Motor neuron (in vitro differentiated cells): ENCODE measurements at places on chromosomes 3 and 15. TPM values are rescaled to one million over a fixed set of nuclear protein-coding genes. Genes with fewer than 3 reads are reported as not detected.

The ITIH1 gene
- 0.71 TPM in 1 of 2 replicates, not detected in the other for total RNA-seq

The CAMK2N2 gene
- 14.4 and 16.2 TPM in 2 replicates for total RNA-seq

The B3GNT5 gene
- 2.0 and 3.1 TPM in 2 replicates for total RNA-seq

DNA sequence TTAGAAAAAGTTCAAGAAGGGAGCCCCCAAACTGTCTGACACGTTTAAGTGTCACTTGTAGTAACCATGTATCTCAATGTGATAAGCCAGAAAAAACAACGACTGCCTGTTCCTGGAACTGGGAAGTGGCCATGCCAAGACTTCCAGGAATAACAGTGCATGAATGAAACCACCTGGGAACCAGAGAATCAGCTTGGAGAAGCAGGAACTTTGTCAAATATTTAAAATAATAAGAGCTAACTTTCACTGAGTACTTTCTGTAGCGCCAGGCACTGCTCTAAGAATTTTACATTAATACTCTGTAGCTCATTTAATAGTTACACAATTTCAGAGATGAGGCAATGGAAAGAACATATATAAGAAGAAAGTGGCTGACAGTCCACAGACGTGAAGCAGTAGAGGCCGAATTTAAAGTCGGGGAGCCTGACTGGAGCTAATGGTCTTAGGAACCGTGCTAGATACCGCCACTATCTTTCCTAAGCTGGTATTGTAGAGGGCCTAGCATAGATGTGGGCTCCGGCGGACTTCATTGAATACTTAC, 876 bp downstream of the PLSCR1 start:
- ATAC-seq: peak; percentile 1

DNA sequence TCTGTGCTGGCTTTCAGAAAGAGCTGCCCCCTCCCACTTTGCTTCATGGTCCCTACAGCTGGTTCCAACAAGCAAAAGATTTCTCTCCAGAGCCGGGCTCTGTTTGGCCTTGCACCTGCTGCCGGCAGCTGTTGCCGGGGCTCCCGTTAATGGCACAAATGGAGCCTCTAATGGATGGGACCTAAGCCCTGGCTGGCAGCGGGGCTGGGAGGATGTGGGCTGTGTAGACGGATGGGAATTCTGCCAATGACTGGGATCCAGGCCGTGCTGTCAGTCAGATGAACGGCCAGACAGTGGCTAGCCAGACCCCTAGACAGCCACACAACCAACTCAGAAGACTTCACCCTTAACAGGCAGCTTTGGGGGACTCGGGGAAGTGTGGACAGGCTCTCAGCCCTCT, 88.0 kb downstream of the RPLP1 start:
- peak; percentile 30 for ATAC-seq

- ATAC-seq: peak; percentile 74
These were observed 84.6 kb downstream of the MESD start for GRCh38 chr15:80904998-80905397.

DNA sequence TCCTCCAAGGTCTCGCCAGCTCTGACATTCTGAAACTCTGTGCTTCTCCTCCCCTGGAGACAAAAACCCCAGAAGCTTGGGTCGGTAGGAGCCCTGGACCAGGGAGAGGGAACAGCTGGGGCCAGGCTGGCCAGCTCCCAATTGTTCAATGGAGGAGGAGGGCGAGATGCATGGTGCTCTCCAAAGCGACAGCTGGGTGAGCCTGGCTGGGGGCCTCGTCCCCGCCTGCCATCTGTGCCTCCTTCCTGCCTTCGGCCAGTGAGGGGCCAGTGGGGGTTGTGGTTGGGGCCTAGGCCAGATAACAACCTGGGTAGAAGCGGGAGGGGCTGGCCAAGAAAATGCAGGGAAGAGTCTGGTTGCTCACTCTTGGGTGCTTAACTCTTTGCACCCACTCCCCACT, 79.4 kb downstream of the CORO2B start:
- peak; percentile 53 for ATAC-seq

DNA sequence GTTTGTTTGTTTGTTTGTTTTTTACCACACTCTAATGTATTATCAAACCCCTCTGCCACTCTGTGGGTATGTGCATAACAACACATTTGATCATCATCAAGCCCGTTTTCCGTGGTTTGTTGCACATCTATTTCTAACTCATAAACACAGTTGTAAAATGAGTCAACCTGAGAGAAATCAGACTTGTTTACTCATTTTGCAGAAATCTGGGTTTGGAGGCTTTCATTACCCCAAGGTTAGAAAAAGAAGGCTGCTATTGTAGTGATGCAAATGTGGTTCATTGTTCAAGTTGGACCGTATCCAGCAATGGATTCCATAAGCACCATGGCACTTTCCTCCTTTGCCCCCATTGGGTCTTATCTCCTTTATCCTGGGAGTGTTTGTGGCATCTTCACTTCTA, 353.2 kb upstream of the SOX2 start:
- no peak for ATAC-seq

DNA sequence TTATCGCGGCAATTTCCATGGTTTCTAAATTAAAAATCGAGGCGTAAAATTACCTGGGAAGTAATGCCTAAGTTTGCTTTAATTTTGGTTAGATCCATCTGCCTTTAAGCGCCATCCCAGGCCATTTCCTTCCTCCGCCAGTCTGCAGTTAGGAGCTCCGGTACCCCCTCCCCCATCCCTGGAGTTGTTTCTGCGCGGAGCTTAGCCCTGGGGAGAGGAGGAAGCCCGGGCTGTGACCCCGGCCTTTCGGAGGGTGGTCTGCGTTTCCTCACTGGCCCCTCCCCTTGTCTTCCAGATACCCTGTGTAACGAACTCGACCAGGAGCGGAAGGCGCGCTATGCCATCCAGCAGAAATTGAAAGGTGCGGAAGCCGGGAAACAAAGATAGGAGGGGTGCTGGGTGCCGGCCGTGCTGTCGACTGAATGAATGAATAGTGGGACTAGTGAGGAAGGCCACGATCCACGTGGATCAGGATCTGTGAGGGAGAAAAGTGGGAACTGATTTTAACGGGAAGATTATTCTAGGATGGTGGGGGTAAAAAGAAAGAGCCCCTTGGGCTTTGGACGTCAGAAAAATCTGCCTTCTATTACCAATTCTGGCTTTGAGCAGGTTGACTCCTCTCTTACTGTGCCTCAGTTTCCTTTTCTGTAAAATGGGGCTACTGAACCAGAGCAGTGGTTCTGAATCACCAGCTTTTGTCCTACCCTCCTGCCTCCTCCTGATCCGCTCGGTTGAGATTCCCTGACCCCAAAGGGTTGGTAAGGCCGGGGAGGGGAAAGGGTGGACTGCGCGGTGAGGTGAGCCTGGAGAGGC, 6.7 kb downstream of the RNU6-1 start:
- ATAC-seq: no peak

DNA sequence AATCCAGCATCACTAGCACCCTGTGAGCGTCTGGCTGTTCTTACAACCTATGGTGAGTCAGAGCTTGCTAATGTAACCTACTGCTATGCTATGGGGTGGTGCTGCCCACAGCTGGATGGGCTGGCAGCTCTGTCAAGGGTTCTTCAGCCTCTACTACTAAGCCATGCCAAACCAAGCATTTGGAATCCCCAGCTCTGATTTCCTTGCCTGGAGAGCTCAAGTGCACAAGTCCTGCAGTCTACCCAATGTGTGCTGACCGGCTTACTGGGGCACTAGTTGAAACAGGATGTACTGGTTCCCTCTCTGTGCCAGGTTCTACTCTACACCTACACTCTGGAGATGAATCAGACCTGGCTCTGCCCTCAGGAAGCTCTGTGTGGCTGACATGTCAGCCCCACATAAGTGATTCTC, 4.2 kb downstream of the TEX264 start:
- no peak for ATAC-seq

GRCh38 chr3:14203521-14204079, 25.0 kb downstream of the LSM3 start:
- ATAC-seq: peak; percentile 74

GRCh38 chr15:69462030-69462492, 9.4 kb downstream of the RPLP1 start:
- ATAC-seq: peak; percentile 0

DNA sequence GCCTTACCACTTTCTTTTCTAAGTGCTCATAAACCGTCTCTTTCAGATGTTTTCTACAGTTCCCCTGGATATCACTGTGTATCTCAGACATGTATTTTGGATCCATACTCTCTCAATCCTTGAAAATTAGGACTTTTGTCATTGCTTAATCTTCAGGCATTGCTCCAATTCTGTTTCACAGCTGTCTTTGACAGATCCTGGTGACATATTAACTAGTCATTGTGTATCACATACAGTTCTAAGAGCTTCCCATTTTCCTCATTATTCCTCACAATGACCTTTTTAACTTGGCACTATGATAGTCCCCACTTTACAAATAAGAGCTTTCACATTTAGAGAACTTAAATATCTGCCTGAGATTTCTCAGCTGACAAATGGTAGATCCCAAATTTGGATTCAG, 151.7 kb downstream of the CLSTN2 start:
- no peak for ATAC-seq

DNA sequence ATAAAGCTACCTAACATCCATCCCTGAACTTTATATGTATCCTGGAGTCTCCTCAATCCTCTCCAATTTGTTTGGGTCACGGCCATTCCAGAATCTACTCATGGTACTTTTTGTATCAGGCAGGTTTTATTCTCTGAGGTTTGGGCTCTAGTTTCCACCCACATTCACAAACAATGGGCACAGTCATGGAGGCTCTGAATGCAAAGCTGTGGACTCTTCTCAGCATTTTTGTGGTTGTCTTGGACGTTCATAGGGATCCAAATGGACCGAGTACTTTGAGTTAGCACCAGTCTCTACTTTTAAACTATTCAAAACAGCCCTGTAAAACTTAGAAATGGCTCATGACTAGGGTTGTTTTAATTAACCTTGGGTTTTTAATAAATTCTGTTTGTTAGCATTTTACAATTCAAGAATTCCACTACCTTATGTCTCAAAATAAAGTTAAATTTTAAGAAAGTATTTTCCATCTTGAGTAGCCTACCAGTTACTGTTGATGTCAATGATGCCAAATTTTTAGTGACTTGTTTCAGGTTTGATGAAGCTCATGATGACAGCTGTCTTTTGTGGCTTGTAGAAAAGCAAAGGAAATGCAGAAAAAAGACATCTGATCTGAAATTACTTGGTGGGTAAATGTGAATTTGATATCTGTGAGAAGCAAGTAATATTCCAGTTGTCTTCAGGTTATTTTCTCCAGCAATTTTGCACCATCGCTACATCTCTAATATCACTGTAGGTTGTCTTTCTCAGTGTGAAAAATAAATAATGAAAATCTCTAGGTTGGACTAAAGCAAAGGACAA, 275.7 kb upstream of the THBS1 start:
- no peak for ATAC-seq

DNA sequence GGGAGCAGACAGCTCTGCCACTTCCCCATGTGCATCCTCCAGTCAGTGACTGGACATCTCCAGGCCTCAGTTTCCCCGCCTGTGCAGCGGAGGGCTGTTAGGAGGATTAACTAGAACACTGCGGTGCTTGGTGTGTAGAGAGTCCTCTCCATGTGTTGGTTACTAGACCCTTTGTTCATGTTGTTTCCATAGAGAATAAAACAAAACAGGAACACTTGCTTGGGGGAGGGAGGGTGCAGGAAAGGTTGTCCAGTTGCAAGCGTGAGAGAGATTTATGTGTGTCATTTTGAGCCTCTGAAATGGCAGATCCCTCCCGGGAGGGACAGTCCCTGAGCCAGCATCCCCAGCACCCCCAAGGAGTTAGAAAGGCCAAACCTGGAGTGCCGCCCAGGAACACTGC, 184.0 kb upstream of the LYSMD4 start:
- no peak for ATAC-seq

- no peak for ATAC-seq
These were observed 14.2 kb downstream of the CSK start for GRCh38 chr15:74795966-74796625.

DNA sequence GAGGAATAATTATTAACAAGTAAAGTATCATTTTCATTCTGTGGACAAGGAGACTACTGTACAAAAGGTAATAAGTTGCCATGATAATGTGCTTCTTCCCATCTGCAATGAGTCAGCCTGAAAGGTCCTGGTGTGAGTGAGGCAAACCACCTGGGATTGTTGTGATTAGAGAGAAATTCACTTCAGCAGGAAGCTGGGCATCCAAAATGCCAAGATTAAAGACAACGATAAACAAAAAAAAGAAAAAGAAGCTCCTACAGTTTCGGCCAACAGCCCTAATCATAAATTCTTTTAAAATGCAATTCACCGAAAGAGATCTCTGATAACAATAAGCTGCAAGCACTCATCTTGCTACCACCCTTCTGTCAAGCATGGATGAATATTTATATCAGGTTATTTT, 507.8 kb downstream of the TUSC7 start:
- ATAC-seq: no peak

GRCh38 chr3:123841476-123842238, 42.5 kb downstream of the MYLK start:
- ATAC-seq: no peak

- ATAC-seq: no peak
These were observed 4.2 kb upstream of the RFC4 start for GRCh38 chr3:186810336-186810996.

DNA sequence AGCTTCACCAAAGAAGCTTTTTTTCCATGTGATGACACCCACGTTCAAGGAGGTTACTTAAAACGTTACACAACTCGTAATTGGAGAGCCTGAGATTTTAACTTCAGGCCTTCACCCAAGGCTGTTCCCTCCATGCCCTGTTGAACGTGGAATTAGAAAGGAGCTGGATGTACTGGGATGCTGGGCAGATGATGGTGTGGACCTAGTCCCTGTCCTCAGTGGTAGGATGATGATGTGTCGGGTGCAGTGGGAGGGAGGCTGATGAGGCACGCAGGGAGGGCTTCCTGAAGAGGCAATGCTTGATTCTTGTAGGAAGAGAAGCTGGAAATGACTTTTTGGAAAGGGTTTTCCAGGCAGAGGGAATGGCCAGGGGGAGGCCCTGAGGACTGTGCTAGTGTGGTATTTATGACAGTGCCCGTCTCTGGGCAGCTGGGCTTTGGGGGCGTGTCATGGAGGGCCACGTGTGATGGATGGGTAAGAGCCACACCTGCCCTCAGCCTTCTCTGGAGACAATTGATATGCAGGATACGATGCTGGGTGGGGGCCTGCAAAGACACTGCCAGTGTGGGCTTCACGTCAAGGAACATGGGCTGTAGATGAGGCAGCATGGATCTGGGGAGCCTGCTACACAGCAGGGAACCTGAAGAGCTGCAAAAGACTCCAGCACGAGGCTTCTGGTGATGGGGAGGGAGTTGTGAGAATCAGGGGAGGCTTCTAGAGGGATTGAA, 15.3 kb downstream of the SYNM start:
- ATAC-seq: no peak

DNA sequence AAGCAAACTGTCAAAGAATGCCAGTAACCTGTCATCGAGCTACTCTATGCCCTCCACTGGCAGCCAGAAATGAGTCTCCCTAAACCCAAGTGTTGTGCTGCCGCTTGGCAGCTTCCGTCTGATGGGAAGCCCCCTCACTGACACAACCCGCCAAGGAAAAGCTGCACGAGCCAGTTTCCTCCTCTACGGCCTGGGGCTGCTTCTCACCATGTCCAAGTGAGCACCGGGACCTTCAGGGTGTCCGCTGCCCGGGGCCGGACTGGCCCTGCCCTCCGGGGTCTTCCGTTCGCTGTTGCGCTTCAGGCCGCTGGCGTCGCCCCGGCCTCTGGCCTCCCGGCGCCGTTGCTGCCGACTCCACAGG, 490 bp downstream of the TOMM70 start:
- peak; percentile 15 for ATAC-seq

- ATAC-seq: no peak
These were observed 26.3 kb downstream of the COL6A6 start for GRCh38 chr3:130543322-130543721.
